ENCODE measurements at places on chromosomes 6 and 20.

DNA sequence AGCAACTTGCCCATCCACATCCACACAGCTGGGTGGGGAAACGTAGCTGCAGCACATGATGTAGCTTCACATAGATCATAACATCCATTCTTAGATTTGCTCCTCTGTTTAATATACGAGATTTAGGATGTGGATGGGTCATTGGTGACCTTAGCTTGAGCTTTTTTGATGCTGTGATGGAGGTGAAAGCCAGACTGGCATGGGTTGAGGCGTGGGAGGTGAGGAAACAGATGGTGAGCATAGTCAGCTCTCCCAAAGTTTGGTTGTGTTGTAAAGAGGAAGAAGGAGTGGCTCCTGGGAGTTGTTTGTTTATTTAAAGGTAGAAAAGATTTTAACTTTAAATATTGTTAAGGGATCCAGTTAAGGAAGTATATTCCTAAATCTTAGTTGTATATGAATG, 5.3 kb downstream of the ARFGEF2 start:
- peaks cover 4% of the 10 kb centered on the region for H3K36me3 ChIP-seq
- H3K4me1 ChIP-seq = peaks cover 28% of the 10 kb centered on the region
- H3K27me3 ChIP-seq = no peaks in the 10 kb centered on the region
- DNase-seq = no peak

DNA sequence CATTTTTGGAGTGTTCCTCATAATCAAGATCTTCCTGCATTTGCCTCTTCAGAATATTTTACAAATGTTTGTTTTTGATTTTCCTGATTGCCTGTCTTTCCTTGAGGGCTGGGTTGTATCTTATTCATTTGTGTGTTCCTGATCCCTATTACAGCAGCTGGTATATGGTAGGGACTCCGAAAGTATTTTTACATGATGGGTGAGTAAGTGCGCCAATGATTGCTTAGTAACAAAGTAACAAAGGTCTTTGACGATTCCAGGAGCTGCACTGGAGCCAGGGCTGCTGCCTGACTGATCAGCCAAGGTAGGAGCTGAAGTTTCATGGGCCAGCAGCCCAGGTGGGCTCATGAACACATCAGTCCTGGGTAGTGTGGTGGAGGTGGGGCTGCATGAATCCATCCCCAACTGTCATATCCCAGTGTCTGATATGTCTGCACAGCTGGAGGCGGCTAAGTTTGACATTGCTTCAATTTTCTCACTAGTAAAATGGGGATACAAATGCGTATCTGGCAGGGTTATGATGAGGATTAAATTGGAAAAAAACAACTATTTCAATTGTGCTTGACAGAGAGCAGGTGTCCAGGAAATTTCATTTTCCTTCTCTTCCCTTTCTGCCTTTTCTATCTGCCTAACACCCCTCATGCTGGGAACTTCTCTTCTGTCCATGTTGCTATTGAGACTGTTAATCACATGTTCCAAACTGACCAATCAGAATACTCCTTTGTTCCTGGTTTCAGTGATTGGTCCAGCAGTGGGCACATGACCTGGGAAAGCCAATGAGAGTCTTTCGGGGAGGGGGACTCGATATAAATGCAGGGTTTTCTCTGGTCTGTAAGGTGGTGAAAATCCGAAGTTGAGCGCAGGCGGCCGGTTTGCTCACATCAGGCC, 90.7 kb downstream of the CDH26 start:
- H3K36me3 ChIP-seq = no peaks in the 10 kb centered on the region
- DNase-seq = no peak
- H3K27me3 ChIP-seq = peaks cover 41% of the 10 kb centered on the region
- H3K4me3 ChIP-seq = no peak overlapping the region
- H3K27ac ChIP-seq = no peak overlapping the region
- peaks cover 4% of the 10 kb centered on the region for H3K4me1 ChIP-seq

DNA sequence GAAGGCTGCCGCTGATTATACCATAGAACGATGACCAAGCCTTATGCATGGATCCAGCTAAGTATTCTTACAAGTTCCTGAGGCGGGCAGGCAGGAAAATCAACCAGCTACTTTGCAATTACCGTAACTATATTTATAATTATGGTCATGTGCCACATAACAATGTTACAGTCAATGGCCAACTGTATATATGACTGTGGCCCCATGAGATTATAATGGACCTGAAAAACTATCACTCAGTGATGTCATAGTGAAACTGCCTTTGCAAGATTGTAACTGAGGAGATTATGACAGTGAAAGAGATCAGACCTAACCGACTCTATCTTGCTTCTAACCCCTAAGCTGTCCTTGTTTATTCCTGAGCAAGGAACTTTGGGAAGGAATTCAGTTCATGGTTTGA, 33.1 kb upstream of the FAM135A start:
- no peaks in the 10 kb centered on the region for H3K36me3 ChIP-seq
- H3K4me1 ChIP-seq = no peaks in the 10 kb centered on the region
- no peak overlapping the region for H3K4me3 ChIP-seq
- H3K27ac ChIP-seq = no peak overlapping the region

GRCh38 chr6:84059082-84059481, 25.5 kb downstream of the MRAP2 start:
- no peaks in the 10 kb centered on the region for H3K4me1 ChIP-seq
- no peaks in the 10 kb centered on the region for H3K27me3 ChIP-seq
- no peak overlapping the region for H3K4me3 ChIP-seq
- H3K27ac ChIP-seq = no peak overlapping the region
- no peaks in the 10 kb centered on the region for H3K36me3 ChIP-seq

DNA sequence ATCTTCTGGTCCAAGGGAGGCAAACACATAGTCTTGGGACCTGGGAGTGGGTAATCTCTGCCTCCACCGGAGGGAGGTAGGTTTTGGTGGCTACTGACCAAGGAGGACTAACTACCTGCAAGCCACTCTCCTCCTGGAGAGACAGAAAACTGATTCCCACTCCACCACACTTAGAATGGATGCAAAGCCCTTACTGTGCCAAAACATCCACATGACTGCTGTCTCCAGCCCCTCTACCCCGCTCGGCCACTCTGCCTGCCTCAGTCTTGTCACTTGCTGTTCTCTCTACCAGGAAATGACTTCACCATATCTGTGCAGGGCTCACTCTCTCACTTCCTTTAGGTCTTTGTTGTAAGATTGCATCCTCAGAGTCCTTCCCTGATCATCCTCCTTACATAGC, 129.5 kb upstream of the ARG1 start:
- H3K27ac ChIP-seq = peak overlapping the region; percentile 84
- H3K4me1 ChIP-seq = peaks cover 35% of the 10 kb centered on the region
- peak; percentile 52 for DNase-seq
- no peaks in the 10 kb centered on the region for H3K27me3 ChIP-seq

- H3K4me1 ChIP-seq = no peaks in the 10 kb centered on the region
- H3K4me3 ChIP-seq = no peak overlapping the region
- DNase-seq = no peak
- H3K36me3 ChIP-seq = no peaks in the 10 kb centered on the region
- H3K27ac ChIP-seq = no peak overlapping the region
- no peaks in the 10 kb centered on the region for H3K27me3 ChIP-seq
These were observed 300.8 kb upstream of the STXBP5 start for GRCh38 chr6:146903451-146903850.

DNA sequence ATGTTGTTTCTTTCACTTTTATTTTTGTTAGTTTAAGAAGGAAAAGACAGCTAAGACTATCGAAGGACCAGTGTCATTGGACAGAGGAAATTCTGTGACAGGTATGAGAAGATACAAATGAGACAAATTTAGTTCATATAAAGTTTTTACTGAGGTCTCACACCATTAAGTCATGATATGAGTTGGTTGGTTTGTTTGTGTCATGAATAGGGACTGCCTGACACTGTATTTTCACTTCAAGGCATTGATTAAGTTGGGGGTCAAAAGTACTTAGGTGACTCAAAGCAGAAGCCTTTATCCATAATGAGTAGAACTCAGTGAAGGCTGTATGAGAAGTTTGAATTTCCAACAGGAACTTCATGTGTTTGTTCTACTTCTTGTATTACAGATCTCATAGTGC, 21.3 kb upstream of the HIVEP2 start:
- no peak overlapping the region for H3K4me3 ChIP-seq
- H3K36me3 ChIP-seq = no peaks in the 10 kb centered on the region
- no peak overlapping the region for H3K27ac ChIP-seq
- no peaks in the 10 kb centered on the region for H3K27me3 ChIP-seq

DNA sequence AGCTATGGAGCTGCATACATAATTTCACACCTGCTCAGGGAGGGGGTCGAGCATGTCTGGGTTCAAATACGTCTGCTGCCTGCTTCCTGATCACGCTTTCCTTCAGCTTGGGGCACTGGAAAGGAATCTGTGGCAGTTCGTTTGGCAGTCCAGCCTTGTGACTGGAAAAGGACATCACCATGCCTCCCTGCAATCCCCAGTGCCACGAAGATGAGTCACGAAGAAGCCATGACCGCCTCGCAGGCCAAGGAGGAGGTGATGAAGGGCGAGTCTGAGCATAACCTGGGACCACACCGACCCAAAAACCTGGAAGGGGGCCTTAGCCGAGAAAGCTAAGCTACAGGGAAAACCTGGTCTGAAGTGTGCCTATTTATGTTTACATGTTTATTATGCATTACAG, 13.1 kb downstream of the JAG1 start:
- DNase-seq = no peak
- no peaks in the 10 kb centered on the region for H3K4me1 ChIP-seq
- peaks cover 58% of the 10 kb centered on the region for H3K27me3 ChIP-seq
- no peak overlapping the region for H3K4me3 ChIP-seq
- no peak overlapping the region for H3K27ac ChIP-seq
- H3K36me3 ChIP-seq = no peaks in the 10 kb centered on the region

DNA sequence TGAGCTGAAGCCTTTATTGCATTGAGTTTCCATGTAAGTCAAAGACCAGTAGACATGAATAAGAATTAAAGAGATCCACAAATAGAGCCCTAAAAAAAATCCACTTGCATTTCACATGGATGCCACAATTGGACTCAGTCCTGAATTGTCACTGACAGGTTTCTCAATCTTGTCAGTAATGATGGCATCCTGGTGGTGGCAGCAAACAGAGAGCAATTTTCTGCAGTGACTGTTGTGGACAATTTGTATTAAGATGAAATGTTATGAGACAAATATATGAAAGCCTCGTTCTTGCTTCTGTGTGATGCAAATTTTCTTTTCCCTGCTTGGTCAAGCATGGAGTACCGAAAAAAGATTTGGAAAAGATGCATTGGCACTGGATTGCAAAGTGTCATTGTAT, 278.9 kb downstream of the SAMD5 start:
- H3K36me3 ChIP-seq = no peaks in the 10 kb centered on the region
- no peak overlapping the region for H3K4me3 ChIP-seq
- no peaks in the 10 kb centered on the region for H3K4me1 ChIP-seq
- no peaks in the 10 kb centered on the region for H3K27me3 ChIP-seq

DNA sequence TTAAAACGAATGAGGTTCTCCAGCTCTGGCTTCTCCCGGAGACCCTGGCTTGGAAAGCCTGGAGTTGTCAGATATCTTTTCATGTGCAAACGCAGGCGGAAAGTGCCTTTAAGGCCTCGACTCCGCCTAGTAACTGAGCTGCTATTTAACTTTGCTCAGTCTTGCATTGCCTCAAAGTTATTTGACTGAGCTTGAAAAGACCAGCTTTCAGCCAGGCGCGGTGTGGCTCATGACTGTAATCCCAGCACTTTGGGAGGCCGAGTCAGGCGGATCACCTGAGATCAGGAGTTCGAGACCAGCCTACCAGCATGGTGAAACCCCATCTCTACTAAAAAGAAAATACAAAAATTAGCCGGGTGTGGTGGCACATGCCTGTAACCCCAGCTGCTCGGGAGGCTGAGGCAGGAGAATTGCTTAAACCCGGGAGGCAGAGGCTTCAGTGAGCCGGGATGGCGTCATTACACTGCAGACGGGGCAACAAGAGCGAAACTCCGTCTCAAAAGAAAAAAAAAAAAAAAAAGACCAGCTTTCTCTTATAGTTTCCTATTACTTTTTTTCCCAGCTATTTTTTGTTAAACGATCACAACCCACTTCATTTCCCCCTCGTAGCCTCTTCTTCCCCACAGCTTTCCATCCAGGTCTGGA, 1.9 kb downstream of the GCNT2 start:
- no peak overlapping the region for H3K27ac ChIP-seq
- no peak for DNase-seq
- no peaks in the 10 kb centered on the region for H3K36me3 ChIP-seq
- H3K27me3 ChIP-seq = peaks cover 11% of the 10 kb centered on the region
- H3K4me3 ChIP-seq = no peak overlapping the region
- H3K4me1 ChIP-seq = peaks cover 5% of the 10 kb centered on the region

GRCh38 chr20:54174457-54175175, 830 bp upstream of the CYP24A1 start:
- H3K27ac ChIP-seq = peak overlapping the region; percentile 24
- peak overlapping the region; percentile 26 for H3K4me3 ChIP-seq
- no peaks in the 10 kb centered on the region for H3K36me3 ChIP-seq
- no peak for DNase-seq
- H3K4me1 ChIP-seq = peaks cover 24% of the 10 kb centered on the region
- H3K27me3 ChIP-seq = peaks cover 84% of the 10 kb centered on the region
